D721Med (cell line): ENCODE measurements at places on chromosomes 1 and 21.

GRCh38 chr21:45382697-45382997, 22.3 kb upstream of the COL18A1 start:
- DNase-seq = no peak

GRCh38 chr21:31187499-31187898, 149.2 kb upstream of the KRTAP19-8 start:
- DNase-seq = no peak

- DNase-seq = no peak
Measured at GRCh38 chr1:164423136-164423535, 135.8 kb upstream of the PBX1 start.

- no peak for DNase-seq
Measured at GRCh38 chr1:19067182-19067911, 110.9 kb upstream of the IFFO2 start.
